ENCODE measurements at places on chromosomes 2 and 18.

DNA sequence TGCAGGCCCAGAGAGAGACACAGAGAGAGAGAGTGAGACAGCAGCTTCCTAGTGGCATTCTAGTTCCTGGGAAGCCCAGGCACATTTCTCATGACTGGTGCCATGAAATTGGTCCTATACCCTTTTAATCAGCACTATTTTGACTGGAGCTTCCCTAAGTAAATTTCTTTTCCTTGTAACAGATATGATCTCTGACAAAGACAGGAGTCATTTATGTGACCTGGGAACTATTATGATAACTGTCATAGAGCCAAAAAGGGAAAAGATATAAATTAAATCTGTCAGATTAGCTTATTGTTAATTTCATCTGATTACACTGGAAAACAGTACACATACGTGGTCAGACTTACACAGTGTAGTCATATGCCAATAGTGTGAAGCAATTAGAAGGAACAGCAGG, 161.3 kb upstream of the HNRNPA3 start:
- DNase-seq = no peak

DNA sequence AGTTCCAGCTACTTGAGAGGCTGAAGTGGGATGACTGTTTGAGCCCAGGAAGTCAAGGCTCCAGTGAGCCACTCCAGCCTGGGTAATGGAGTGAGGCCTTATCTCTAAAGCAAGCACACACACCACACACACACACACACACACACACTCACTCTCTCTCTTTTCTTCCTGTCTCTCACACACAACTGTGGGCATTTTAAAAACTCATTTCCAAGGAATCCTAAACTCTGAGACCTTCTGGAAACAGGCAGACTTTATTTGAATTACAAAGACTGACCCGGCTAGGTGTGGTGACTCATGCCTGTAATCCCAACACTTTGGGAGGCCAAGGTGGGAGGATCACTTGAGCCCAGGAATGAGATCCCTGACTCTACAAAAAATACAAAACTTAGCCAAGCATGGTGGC, 21.3 kb downstream of the WDSUB1 start:
- no peak for DNase-seq

- DNase-seq = no peak
These were observed 39.9 kb downstream of the NGEF start for GRCh38 chr2:232973011-232973735.

GRCh38 chr2:190572246-190572645, 37.7 kb upstream of the NEMP2 start:
- no peak for DNase-seq

DNA sequence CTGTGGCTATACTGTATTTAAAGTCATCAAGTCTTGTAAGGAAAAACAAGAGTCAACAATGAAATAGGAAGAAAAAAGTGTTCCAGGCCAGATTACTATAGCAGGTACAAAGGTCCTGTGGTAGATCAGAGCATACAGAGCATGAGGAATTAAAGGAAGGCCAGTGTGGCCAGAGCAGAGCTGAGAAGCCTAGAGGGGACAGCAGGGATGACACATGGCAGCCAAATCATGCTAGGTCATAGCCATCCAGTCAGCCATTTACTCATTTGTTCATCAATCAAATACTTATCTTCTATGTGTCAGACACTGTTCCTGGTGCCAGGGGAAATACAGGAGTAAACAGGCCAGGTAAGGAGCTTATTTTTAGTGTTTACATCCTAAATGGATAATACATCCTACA, 24.3 kb downstream of the ADD2 start:
- no peak for DNase-seq

DNA sequence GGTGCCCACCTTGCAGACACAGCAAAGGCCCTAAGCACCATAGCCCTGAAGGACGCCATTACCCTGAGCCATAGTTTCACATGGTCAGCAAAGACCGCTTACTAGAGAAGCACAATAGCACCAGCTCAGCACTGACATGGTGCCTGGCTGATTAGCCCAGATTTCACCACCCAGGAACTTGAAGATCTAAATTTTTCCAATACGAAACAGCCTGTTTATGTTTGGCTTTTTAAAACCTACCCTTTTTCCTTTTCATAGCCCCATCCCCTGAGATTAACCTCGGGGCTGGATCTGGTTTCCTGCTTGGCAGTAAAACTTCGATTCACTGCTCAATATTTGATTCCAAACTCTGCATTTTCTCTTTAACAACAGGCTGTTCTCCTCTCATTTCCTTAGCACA, 158.5 kb upstream of the PID1 start:
- no peak for DNase-seq

DNA sequence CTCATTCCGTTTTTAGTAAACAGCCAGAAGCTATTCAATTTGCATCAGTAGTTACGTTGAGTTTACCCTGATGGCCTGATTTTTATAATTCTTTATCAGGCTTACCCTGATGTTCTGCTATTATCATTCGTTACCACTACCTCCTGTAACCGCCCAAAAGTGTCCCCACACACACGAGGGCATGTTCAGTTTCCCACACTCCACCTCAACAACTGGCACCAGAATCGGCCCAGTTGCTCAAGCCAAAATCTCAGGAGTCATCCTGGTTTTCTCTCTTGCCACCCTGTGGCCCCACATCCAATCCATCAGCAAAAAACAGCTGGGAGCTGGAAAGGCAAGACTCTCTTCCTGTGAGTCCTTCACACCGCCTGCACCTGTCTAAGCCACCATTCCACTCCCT, 102.9 kb upstream of the RAB6C start:
- DNase-seq = no peak

GRCh38 chr2:225122007-225122406, 79.7 kb upstream of the DOCK10 start:
- no peak for DNase-seq

GRCh38 chr18:7195266-7195665, 35.6 kb upstream of the LRRC30 start:
- DNase-seq = no peak

DNA sequence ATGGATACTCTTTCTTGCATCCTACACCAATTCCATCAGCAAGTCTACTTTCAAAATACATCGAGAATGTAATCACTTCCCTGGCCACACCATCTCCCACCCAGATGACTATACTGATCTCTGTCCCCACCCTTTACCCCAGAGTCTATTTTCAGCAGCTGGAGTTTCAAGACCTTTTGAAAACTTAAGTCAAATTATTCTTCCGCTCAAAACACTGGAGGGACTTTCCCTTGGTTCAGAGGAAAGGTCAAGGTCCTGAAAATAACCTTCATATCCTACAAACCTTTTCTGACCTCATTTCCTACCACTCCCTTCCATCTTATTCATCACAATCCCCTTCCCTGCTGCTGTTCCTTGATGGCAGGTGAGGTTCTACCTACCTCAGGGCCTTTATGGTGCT, 58.8 kb upstream of the LYPD6 start:
- DNase-seq = no peak

DNA sequence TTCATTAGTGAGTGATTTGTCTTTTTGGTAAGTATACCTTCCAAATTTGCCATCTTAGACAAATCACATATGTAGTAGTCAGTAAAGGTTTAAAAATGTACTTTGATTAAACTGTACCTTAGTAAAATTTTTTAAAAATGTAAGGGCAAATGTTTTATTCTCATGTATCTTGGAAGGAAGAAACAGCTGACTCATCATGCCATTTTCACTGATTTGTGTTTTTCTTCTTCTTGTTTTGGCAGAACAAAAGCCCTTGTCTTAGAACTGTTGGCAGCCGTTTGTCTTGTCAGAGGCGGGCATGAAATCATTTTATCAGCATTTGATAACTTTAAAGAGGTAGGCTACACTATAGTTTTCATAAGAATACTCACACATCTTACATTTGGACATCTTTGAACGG, 136.5 kb downstream of the PRPF40A start:
- no peak for DNase-seq

GRCh38 chr18:49400398-49401072, 59.9 kb downstream of the DYM start:
- DNase-seq = no peak

GRCh38 chr18:68738564-68738963, 23.7 kb upstream of the TMX3 start:
- DNase-seq = no peak

DNA sequence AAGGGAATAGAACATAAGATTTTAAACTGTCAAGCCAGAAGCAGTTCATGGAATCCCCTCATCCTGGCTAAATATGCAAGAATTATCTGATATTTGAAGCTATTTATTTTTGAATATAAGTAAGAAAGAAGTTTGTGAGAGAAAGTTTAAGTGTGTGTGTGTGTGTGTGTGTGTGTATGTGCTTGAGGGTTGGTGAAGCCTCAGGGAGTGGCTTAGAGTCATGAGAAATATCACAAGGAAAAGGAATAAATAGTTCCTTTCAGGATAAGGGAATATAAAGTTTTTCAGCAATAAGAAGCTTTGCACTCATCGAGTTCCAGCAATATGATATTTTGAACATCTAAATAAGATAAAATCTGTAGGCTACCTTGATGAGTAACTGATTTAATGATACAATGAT, 359.6 kb downstream of the MEIS1 start:
- DNase-seq = no peak

DNA sequence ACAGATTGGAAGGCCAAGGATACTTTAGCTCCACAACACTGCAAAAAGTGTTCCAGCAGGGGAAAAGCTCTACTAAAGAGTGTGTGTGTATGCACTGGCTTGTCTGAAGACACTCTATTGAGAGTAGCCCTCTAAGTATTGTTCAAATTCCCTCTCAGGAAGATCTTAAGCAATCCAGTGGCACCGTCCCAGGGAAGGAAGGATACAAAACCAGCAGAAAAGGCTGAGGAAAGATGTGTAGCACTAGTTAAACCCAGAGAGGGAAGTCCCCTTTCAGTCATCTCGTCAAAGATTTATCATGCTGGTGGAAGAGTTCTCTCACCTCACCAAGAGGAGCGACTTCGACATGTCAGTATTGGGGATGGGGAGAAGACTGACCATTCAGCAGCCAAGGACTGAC, 50.5 kb downstream of the DHRS9 start:
- no peak for DNase-seq

GRCh38 chr2:60976256-60976850, 41.2 kb upstream of the PEX13 start:
- DNase-seq = no peak

GRCh38 chr2:147546109-147546508, 298.7 kb upstream of the ACVR2A start:
- DNase-seq = no peak

GRCh38 chr2:10385501-10385900, 62.6 kb downstream of the ODC1 start:
- no peak for DNase-seq

- DNase-seq = no peak
These were observed 1191.4 kb upstream of the SLC39A10 start for GRCh38 chr2:194465641-194466040.

DNA sequence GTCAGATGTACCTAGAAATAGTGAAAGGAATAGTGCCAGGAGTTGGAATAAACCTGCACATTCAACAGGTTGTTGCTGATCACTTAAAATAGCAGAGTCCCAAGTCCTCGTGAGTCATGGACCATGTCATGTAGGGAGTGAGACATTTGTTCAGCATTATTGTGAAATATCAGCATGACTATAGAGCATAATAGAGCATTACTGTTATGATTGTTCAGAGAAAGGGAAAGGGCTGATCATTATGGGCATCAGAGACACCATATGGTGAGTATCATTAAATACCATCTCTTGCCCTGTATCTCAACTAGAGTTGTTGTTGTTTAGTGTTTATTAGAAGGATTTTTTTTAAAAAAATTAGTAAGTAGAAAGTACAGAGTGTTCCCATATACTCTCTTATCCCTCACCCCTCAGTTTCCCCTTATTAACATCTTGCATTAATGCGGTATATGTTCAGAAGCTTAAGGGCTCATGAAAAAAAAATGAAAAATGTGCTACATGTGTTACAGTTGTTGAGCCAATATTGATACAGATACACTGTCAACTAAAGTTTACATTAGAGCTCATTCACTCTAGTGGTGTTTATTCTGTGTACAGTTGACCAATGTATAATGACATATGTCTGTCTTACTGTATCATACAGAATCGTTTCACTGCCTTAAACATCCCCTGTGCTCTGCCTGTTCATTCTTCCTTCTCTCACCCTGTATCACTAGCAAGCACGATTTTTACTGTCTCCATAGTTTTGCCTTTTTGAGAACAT, 5.7 kb downstream of the ELAC1 start:
- DNase-seq = peak; percentile 71

DNA sequence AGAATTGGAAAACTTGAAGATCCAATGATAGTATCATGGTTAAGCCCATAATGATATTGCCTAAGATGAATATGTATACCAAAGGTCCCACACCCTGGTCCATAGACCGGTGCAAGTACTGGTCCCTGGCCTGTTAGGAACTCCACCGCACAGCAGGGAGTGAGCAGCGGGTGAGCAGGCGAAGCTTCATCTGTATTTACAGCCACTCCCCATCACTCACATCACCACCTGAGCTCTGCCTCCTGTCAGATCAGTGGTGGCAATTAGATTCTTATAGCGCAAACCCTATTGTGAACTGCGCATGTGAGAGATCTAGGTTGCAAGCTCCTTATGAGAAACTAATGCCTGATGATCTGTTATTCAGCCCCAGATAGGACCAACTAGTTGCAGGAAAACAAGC, 402.4 kb downstream of the EPHA4 start:
- DNase-seq = no peak

DNA sequence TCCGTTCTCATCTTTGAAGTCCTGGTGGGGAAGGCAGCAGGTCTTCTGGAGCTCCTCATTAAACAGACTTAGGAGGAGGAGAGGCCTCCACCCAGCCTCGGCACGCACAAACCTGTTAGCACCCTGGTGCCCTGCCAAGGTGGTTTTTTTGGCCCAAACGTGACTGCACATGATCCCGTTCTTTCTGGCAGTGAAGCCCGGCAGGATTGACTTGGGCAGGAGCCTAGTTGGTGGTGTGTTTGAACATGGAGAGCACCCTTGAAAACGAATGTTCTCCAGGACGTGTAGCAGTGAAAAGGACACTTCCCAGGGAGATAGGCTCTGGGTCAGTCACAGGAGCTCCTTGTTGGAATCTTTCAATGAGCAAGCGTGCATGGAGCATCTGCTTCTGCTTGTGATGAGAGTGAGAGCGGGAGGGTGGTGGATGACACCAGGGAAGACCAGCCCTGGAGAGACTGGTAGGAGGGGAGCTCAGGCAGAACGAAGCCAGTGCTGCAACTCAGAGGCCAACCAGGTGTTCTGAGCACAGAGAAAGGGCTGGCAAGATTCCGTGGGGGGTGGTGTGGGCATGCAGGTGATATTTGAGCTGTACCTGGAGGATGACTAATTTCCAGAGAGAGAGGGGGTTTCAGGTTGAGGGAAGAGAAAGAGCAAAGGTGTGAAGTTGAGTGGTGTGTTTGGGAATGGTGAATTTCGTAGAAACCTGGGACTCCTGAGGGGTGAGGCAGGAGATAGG, 73.8 kb downstream of the TANC1 start:
- no peak for DNase-seq

Data from epithelial cell of prostate (primary cell).